ENCODE measurements at places on chromosomes 1 and 21.
A peak's percentile ranks its signal among the peaks of the same experiment; 100 is the strongest.

DNA sequence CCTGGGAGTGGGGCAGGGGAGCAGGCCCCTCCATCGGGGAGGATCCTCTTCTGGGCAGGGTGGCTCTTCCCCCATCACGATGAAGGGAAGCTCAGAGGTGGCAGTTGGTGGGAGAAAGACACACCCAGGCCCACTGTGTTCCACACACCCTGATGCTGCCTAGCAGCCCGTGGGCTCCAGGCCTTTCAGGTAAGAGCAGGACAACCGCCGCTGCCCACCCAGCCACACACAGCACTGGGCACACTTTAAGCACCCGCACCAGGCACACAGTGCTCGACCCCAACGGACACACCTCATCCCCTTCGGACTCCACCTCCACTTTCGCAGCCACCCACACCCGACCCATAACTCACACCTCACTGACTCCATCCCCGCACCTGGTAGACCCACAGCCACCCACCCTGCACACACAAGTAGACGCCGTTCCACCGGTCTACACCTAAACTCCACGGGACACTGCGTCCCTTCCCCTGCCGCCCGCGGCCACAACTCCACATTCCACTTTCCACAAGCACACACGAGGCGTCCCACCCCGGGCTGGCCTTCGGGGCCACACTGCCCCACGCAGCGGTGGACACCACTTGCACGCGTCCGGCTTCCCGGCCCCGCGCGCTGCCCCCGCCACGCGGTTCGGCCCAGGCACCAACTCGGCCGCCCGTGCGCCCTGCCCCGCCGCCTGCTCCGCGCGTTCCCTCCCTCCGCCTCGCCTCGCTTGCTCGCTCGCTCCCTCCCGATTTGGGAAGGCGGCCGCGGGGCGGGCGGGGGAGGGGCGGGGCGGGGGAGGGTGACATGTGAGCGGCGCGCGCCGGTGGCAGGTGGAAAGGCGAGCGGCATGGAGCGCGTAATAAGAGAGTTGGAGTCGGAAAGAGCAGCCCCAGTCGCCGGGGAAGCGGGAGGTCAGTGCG lies at the start of gene KCNQ4:
TSS of gene KCNQ4 (plus strand) at position 787 of the 905 bp plus-strand sequence. CDS start 307 bp downstream, outside the sequence.
- DNase-seq: no peak

GRCh38 chr1:12141163-12141850 lies 25.5 kb upstream of the TNFRSF1B start:
- DNase-seq: no peak

GRCh38 chr1:154442006-154442740 lies 37.0 kb downstream of the IL6R start:
- no peak for DNase-seq

DNA sequence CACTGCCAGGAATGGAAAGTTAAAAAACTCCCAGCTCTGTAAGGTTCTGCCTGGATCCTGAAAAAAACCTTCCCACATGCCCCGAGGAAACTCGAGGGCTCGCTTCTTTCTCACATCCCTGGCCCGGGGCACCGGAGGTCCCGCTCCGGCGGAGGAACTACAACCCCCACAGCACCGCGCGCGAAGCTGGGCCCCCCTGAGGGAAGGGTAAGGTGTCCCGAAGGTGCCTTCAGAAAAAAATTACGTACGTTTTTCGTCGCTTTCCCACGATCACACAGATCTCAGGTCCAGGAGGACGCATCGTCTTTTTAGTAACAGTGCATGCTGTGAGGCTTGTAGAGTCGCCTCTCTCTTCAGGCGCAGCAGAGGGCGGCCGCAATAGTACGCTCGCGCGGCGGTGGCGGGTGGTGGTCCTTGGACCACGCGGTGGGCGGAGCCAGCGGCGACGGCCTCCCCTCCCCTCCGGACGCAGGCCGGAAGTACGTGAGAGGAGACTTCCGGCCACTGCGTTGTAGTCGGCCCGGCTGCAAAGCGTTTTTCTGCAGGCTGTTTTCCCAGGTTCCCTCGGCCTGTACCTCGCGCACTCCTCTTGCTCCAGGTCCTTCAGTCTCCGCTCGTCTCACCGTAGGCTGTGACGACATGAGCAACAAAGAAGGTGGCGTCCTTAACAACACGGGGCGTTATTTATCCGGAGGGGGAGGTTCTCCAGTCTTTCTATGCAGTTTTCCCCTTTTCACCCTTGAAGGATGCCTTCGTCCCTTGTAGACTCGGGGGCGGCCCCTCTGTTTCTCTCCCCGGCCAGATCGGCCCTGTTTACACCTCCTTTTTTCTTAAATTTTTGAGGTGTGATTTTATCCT lies at the start of gene TSNAX:
TSS of gene TSNAX (plus strand) at position 498 of the 858 bp plus-strand sequence. CDS start at position 640, 142 bp downstream.
- peak; percentile 91 for DNase-seq
